NCI-H187 (cell line): ENCODE measurements at places on chromosomes 11 and 22.

DNA sequence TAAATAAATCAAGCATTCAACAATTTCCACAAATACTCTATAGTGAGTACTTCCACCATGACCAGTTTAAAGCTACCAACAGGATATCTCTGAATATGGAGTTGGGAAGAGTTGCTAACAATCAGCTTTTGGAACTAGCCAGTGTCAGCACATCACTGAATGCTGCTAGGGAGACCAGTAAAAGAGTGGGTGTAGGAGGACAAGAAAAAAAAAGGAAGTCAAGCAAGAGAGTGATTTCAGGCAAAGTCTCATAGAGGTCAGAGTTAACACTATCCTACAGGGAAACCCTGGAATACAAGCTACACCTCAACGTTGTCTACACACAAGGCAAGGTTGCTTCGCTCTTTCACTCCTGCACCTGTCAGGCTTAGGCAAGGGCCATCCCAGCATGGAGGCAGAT, 24.2 kb downstream of the EIF3F start:
- DNase-seq, result no peak

DNA sequence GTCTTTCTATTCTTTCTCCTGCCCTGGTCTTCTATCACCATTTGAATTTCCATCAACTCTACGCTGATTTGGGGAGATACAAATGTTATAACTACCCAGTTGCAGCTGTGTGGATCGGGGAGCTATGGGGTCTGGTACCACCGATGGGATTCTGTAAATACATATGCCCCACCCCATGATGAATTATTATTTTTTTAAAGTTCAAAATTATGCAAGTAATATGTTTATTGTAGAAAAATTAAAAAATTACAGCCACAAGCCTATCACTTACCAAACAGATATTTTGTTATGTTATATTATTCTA, 52.4 kb upstream of the CLMP start:
- no peak for DNase-seq

GRCh38 chr11:92276773-92277172, 52.2 kb downstream of the FAT3 start:
- DNase-seq, result no peak

GRCh38 chr22:37491559-37492427, 5.6 kb upstream of the MFNG start:
- no peak for DNase-seq

DNA sequence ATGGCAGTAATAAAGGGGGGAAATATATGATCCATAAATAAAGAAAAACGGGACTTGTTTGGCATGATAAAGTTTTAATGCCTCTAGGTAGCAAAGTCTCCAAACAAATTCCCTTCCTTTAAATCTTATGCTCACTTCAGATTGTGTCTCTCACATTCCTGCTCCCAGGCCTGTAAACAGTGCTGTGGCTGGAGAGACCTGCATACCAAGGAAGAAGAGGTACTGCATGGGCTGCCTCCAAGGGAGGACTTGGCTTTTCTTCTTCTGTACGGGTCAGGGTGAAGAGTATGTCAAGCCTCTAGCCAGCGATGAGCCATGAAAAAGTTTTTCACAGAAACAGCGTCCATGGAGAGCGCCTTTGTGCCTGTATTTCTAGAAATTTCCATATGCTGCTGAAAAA, 161.8 kb downstream of the KIRREL3 start:
- DNase-seq, result no peak

DNA sequence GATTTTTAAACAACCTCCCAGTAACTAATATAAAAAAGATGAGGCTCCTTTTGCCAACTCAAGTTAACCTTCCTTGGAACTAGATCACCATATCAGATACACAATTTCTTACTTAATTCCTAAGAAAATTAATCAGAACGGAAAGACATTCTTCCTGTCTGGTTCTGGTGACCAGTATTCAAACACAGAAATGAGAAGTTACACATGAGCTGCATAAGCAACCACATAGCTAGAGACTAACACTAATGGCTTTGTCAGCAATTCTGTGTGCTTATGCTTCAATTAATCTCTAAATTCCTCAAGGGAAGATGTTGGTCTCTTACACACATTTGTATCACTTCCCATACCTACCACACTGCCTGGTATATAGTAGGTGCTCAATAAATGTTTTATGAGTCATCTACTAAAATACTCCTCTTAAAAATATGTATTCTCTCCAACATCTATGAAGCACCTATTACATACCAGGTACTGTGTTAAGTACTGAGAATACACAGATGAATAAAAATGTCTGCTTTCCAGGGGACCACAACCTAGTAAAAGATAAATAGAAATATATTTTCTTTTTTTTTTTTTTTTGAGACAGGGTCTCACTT, 54.5 kb downstream of the GAB2 start:
- DNase-seq, result no peak

- DNase-seq, result no peak
These were observed 27.4 kb downstream of the DRD2 start for GRCh38 chr11:113447621-113448315.

GRCh38 chr11:27839226-27839913, 139.1 kb upstream of the BDNF start:
- no peak for DNase-seq
